ENCODE measurements at places on chromosomes 11 and 22.

DNA sequence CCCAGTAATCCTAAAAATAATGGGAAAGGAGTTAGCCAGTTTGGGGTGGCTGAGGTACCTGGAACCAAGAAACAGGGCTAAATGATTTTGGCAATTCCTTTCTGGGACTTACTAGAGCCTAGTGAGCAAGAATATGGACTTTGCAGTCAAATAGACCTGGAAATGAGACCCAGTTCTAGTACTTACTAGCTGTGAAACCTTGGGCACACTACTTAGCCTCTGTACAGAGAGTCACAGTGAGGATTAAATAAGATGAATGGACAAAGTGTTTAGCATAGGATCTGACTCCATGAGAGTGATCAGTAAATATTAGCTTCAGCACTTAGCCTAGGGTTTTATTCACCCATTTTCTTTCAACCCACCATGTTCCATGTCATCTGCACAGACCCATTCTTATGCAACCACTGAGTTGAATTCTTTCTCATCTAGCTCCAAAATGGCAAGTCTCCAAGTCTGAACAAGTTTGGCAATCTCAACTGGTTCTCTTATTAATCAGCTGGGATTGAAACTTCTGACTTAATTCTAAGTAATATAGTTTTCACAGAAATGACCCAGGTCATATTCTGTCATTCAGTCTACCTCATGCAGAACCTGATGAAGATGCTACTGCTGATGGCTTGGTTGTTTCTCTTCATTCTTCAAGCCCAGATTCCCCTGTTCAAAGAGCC, 15.0 kb upstream of the SORL1 start:
- no peak for DNase-seq

DNA sequence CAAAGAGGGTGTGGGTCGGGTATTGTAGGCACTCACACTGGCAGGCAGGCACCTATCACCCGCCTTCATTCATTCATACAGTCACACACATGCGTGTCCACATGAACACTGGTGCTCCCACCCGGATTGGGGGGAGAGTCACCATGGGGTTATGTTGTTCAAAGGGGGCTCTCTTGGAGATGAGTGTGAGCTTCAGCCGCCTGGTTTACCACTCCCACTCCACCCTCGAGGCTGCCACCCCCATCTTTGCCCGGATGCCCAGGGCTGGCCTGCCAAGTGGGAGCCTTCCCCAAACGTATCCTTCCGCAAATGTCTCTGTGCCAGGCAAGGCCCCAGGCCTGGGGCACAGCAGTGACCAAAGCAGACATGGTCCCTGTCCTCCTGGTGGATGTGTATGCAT, 22.6 kb downstream of the MRGPRD start:
- no peak for DNase-seq

- DNase-seq, result no peak
These were observed 6.7 kb downstream of the KCNE3 start for GRCh38 chr11:74460481-74461154.

DNA sequence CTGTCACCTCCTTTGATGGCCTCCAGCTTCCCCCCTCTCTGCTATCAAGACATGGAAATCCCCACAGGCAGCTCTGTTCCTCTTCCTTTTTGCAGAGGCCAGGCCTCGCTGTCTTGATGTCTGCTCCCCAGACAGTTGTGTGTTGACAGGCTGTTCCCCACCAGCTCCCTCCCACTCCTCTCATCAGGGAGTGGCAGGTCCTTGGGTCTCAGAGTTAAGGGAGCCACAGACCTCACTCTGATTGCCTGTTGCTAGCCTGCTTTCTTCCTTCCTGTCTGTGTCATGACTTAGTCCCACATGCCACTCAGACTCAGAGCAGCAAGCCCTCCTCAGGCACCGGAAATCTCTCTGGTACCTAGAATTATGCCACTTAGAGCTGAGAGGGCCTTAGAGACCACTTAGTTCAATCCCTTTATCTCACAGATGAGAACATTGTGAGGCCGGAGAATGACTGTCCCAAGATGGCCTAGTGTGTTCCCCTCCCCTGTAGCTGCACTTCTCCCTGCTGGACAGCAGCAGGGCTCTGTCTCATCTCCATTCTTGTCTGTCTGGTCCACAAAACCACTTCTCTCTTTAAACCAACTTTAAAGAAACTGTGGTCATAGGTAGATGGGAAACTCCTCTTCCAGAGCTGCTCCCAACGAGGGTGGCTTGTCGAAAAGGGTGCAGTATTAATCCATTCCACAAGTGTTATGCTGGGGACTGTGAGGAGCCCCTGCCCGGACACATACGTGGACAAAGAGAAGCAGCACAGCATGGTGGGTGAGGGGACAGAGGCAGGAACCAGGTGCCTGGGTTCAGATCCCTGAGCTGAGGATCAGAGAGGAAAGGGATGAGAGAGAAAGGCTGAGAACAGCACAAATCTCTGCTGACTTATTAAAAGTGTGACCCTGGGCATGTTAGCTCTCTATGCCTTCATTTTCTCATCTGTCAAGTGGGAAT, 4.2 kb downstream of the AMPD3 start:
- DNase-seq, result peak; percentile 59

- no peak for DNase-seq
These were observed 287 bp downstream of the RPS13 start for GRCh38 chr11:17077240-17077519.

Data from WERI-Rb-1 (cell line).